ENCODE measurements at places on chromosomes 6 and 20.

- no peak for DNase-seq
Observed at GRCh38 chr6:11744101-11744500, 34.5 kb downstream of the ADTRP start.

DNA sequence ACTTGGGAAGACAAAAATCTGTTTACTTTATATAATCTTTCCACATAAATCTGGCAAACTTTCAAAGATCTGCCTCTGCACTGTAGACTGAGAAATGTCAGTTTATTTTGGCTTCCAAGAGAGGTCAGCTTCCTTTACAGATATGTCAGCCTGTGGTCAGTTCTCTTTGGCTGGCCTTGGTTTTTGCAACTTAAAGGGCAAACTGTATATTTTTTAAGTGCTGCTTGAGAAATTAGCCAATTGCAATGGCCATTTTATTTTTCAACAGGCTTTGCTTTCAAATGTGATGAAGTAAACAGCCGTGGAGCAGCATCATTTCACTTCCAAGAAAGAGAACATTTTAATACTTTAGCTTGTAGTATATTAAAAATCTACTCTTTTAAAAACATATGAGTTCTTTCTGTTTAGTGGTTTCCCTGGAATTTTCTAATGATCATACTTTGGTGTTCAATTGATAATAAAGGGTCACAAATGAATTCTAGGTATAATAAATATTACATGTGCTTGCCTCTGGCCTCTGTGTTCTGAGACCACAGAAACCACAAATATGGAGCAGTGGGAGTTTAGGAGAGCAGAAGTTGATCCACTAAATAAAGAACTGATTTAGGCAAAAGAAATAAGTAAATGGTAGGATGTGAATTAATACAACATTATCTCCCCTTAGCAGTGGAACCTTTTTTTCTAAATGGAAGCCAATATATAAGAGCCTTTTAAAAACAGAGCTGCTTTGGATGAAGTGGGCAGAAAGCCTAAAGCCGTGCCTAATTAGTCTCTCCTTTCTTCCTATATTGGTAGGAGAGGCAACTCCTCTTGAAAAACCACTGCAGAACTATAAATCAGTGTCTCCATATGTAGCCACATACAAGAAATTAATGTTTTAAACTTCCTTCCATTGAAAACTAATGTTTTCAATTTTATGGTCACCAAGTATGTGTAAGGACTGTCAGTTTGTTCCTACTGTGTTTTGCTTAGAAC is 16.2 kb downstream of the ADGRB3 start:
- DNase-seq = peak; percentile 70

GRCh38 chr6:2213086-2213485 is 32.3 kb downstream of the GMDS start:
- no peak for DNase-seq

- no peak for DNase-seq
Observed at GRCh38 chr6:32967151-32968091, 973 bp upstream of the BRD2 start.

All from fibroblast of skin of left biceps (primary cell).